ENCODE measurements at places on chromosomes 4 and X. TPM values are rescaled to one million over a fixed set of nuclear protein-coding genes. Genes with fewer than 3 reads are reported as not detected.

The XKRX gene
- 3.4 TPM for total RNA-seq

The MAGEB6B gene
- not detected for total RNA-seq

The BCORL1 gene
- total RNA-seq = 10.7 TPM

The SRPX2 gene
- 0.03 TPM for total RNA-seq

The ERAS gene
- not detected for total RNA-seq

DNA sequence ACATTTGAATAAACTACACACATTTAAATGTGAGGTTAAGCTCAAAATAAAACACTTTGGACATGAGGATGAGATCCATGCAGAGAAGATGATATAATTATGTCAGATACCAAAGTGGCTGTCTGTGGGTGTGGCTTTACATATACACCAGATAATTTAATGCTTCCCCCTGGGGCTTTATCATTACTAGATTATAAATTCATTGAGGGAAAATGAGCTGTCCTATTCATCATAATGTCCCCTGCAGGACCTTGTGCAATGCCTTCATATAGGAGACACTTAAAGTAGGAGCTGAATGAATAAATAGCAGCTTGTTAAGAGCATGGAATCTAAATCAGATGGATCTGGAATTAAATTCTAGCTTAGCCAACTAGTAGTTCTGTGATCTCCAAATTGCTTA is 49.7 kb downstream of the OTC start:
- no peak for DNase-seq

- no peak for DNase-seq
Observed at GRCh38 chr4:129346734-129347133, 250.8 kb downstream of the C4orf33 start.

All from cardiac muscle cell (in vitro differentiated cells and primary cell).